ENCODE measurements at places on chromosomes 7 and 10. TPM values are rescaled to one million over a fixed set of nuclear protein-coding genes. Genes with fewer than 3 reads are reported as not detected.

Gene MYL10
- total RNA-seq = not detected

Gene IQUB
- total RNA-seq = not detected

Gene KCND2
- total RNA-seq = not detected

Gene TAS2R3
- total RNA-seq = 0.73 TPM

- no peak for DNase-seq
Observed at GRCh38 chr7:80098795-80099194, 35.8 kb upstream of the GNAI1 start.

DNA sequence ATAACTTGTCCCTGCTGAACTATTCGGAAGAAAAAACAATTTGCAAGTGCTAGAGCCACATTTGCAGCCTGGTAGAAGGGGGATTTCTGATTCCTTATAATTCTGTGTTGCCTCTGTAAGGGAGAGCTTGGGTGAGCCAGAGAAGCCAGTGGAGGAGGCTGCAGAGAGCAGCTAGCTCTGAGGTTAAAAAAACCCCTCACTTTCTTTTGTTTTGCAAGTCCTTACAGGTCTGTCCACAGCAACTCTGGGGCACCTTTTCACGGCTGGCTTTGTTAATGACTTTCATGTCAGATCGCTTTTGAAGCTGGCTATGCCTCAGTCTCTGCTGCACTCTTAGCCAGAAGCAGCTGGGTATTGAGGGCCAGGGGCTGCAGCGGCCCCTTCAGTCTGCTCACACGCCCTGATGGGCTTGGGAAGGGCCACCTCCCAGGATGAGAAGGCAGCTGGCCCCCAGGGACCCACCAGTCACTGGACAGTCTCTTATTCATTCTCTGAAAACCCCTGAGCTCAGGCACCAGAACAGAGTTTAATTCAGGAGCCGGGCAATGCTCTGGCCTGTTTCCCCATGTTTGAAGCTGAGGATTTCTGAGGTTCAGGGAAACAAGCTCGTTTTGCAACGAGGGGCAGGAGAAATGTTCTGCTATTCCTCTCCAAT is 30.9 kb downstream of the TRIM8 start:
- no peak for DNase-seq

DNA sequence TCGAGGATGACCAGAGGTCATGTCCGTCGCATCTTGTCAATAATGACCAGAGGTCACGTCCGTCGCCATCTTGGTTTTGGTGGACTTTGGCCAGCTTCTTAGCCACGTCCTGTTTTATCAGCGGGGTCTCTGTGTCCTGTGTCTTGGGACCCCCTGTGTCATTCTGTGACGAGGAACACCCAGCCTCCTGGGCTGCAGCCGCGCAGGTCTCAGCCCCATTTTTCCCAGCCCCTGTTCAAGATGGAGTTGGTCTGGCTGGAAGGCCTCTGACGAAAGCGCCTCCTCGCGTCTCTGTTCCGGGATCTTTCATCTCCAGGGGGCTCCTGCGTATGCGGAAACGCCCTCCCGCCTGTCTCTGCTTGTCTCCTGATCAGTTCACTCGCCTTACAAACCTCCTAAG is 134.2 kb downstream of the ELFN1 start:
- DNase-seq = no peak

- no peak for DNase-seq
Observed at GRCh38 chr7:20146451-20146850, 70.7 kb downstream of the MACC1 start.

- DNase-seq = no peak
Observed at GRCh38 chr7:27933671-27934565, 194.0 kb downstream of the TAX1BP1 start.

DNA sequence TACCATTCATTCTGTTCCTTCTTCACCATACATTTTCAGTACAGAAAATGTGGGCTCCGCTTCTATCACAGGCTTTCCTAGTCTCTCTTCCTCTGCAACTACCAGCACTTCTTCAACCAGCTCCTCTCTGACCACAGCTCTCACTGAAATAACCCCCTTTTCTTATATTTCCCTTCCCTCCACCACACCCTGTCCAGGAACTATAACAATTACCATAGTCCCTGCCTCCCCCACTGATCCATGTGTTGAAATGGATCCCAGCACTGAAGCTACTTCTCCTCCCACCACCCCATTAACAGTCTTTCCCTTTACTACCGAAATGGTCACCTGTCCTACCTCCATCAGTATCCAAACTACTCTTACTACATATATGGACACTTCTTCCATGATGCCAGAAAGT is 9.5 kb upstream of the MUC12 start:
- DNase-seq = no peak
